ENCODE measurements at places on chromosomes 3 and 15.

DNA sequence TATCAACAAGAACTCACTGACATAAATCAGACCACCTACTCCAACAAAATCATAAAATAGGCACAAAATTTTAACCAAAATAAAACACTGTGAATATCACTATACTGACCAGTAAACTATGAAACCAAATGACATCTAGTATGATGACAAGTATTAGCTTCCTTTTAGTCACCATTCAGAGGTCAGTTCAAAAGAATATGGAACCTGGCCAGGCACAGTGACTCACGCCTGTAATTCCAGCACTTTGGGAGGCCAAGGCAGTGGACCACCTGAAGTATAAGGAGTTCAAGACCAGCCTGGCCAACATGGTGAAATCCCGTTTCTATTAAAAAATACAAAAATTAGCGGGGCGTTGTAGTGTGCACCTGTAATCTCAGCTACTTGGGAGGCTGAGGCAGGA is 65.8 kb downstream of the SMARCC1 start:
- DNase-seq: no peak

- DNase-seq: no peak
Observed at GRCh38 chr3:167967257-167968036, 128.3 kb downstream of the GOLIM4 start.

GRCh38 chr3:48465531-48466378 is 19.2 kb downstream of the ATRIP start:
- DNase-seq: peak; percentile 58

- no peak for DNase-seq
Observed at GRCh38 chr15:34461730-34462129, 24.1 kb upstream of the GOLGA8A start.

GRCh38 chr3:71010726-71011455 is 572.6 kb downstream of the FOXP1 start:
- DNase-seq: peak; percentile 56

- DNase-seq: no peak
Observed at GRCh38 chr3:100540791-100541334, 48.4 kb downstream of the TMEM45A start.

- DNase-seq: no peak
Observed at GRCh38 chr3:154507727-154508126, 77.7 kb upstream of the GPR149 start.

GRCh38 chr3:183033746-183034145 is 53.4 kb upstream of the DCUN1D1 start:
- no peak for DNase-seq
